ENCODE measurements at places on chromosomes 16 and 17. TPM values are rescaled to one million over a fixed set of nuclear protein-coding genes. Genes with fewer than 3 reads are reported as not detected.

DNA sequence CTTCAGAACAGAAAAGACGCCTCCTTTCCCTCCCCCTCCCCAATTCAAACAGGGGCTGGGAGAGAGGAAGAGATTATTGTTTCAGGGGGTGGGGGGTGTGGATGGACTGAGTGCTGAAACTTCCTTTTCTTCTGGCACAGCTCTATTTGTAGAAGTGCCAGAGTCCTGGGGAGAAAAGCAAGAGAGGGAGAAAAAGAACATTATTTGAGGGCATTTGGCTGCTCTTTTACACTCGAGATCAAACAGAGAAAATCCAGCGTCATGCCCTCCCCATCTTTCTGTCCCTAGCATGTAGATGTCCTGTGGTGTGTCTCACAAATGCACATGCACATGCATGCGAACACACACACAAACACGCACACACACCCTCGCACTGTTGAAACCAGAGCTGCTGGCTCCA is 13.0 kb downstream of the ARL4D start:
- no peak for DNase-seq
- H3K36me3 ChIP-seq: no peaks in the 10 kb centered on the region
- H3K4me1 ChIP-seq: no peaks in the 10 kb centered on the region
- no peak overlapping the region for H3K4me3 ChIP-seq

RBFOX1 gene
- total RNA-seq: 8.2 TPM

DDX52 gene
- total RNA-seq: 4.9 TPM

DNA sequence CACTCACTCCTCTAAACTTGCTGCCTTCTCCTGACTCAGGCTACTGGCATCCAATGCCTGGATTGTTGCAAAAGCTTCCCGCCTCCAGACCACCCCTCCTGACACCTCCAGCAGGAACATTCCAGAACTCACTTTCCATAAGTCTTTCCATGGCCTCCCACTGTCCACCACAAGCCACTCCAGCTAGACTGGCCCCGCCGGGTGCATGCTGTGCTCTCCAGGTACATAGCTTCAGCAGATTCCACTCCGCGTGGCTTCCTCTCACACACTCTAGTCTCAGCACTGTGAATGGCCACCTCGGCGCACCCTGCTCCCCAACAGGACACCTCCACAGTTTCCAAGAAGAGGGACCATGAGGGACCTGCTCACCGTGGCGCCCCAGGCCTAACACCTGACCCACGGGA is 25.9 kb upstream of the FAAP100 start:
- H3K27ac ChIP-seq: no peak overlapping the region
- H3K36me3 ChIP-seq: no peaks in the 10 kb centered on the region
- no peaks in the 10 kb centered on the region for H3K27me3 ChIP-seq
- DNase-seq: no peak
- H3K4me3 ChIP-seq: no peak overlapping the region

ZP2 gene
- 0.27 TPM for total RNA-seq

KRT222 gene
- not detected for total RNA-seq

GRCh38 chr16:20901068-20901435 is 481 bp downstream of the LYRM1 start:
- H3K36me3 ChIP-seq: no peaks in the 10 kb centered on the region
- DNase-seq: no peak
- H3K4me1 ChIP-seq: peaks cover 49% of the 10 kb centered on the region
- peak overlapping the region; percentile 97 for H3K27ac ChIP-seq
- H3K27me3 ChIP-seq: no peaks in the 10 kb centered on the region

DNA sequence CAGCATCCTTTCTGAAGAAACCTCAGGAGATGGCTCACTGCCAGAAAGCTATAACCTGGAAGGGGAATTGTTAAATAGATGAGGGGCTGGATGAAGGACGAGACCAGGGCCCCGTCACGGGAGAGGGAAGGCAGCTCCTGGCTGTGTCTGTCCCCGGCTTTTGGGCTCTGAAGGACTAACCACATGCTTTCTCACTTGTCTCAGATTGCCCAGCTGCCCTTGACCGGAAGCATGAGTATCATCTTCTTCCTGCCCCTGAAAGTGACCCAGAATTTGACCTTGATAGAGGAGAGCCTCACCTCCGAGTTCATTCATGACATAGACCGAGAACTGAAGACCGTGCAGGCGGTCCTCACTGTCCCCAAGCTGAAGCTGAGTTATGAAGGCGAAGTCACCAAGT is 14.5 kb downstream of the SERPINF1 start:
- no peak overlapping the region for H3K4me3 ChIP-seq
- no peak overlapping the region for H3K27ac ChIP-seq
- no peak for DNase-seq
- no peaks in the 10 kb centered on the region for H3K27me3 ChIP-seq
- no peaks in the 10 kb centered on the region for H3K36me3 ChIP-seq

- no peaks in the 10 kb centered on the region for H3K36me3 ChIP-seq
- H3K27ac ChIP-seq: no peak overlapping the region
Measured at GRCh38 chr16:64019339-64019738, 1102.5 kb downstream of the CDH11 start.

TBC1D3K gene
- total RNA-seq: not detected

- H3K36me3 ChIP-seq: no peaks in the 10 kb centered on the region
- no peak for DNase-seq
- H3K27me3 ChIP-seq: no peaks in the 10 kb centered on the region
- no peaks in the 10 kb centered on the region for H3K4me1 ChIP-seq
- no peak overlapping the region for H3K27ac ChIP-seq
Measured at GRCh38 chr16:10136916-10137315, 45.3 kb downstream of the GRIN2A start.

GRIN2C gene
- 0.40 TPM for total RNA-seq

ETV4 gene
- total RNA-seq: 0.41 TPM

GRCh38 chr17:75590314-75590761 is 2.7 kb downstream of the MYO15B start:
- peak overlapping the region; percentile 93 for H3K27ac ChIP-seq
- peaks cover 9% of the 10 kb centered on the region for H3K4me1 ChIP-seq
- H3K36me3 ChIP-seq: no peaks in the 10 kb centered on the region
- no peak overlapping the region for H3K4me3 ChIP-seq

MPP2 gene
- 4.6 TPM for total RNA-seq

DNA sequence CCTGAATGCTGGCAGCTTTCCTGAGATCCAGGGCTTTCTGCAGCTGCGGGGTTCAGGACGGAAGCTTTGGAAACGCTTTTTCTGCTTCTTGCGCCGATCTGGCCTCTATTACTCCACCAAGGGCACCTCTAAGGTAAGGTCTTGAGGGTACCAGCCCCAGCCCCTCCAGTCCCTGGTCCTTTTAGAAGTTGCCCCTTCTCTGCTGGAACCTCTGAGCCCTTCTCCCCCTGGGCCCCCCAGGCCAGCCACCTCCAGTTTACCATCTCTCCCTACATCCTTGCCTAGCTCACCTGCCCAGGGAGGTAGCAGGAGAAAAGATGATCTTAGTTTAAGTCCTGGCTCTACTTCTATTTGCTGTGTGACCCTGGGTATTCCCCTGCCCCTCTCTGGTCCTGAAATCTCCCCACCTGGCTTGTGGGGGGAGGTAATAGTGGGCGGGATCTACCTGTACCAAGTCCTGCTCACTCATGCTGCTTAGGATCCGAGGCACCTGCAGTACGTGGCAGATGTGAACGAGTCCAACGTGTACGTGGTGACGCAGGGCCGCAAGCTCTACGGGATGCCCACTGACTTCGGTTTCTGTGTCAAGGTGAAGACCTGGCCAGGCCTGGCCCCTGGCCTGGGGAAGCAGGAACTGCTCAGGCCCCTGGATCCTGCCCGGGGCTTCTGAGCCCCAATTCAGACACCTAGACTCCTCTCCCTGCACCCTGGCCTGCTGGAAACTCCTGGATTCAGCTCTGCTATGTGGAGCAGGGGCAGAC is 6.5 kb downstream of the GRB7 start:
- H3K4me3 ChIP-seq: no peak overlapping the region
- peaks cover 2% of the 10 kb centered on the region for H3K4me1 ChIP-seq
- H3K27me3 ChIP-seq: peaks cover 17% of the 10 kb centered on the region
- no peak overlapping the region for H3K27ac ChIP-seq
- H3K36me3 ChIP-seq: no peaks in the 10 kb centered on the region

SGSH gene
- 41.4 TPM for total RNA-seq
